Psoas muscle (tissue), 8 donors: ENCODE measurements at places on chromosomes 3 and 15. TPM values are rescaled to one million over a fixed set of nuclear protein-coding genes. Genes with fewer than 3 reads are reported as not detected.

DNA sequence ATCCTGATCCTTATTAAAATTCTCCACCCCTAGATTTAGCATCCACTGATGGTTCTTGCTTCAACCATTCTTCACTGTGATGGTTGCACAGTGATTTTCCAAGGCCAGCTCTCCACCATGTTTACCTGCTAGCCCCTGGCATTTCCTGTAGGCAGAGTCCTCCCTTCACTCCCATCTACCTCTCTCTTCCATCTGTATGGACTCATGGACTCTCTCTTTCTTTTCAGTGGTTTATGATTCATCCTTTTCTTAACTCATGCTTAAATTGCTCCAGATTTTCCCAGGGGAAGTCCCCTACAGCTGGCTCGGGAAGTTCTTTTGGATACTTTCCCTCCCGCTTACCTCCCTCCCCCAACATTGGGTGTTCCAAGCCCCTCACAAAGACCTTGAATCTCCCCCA is 18.7 kb downstream of the TGM4 start:
- no peak overlapping the region for H3K27ac ChIP-seq
- no peak for DNase-seq
- H3K36me3 ChIP-seq = no peaks in the 10 kb centered on the region

Gene ACKR4
- total RNA-seq = not detected

GRCh38 chr3:99877031-99877579 is 59.4 kb downstream of the CMSS1 start:
- no peaks in the 10 kb centered on the region for H3K27me3 ChIP-seq
- peaks cover 44% of the 10 kb centered on the region for H3K4me1 ChIP-seq
- H3K36me3 ChIP-seq = no peaks in the 10 kb centered on the region
- peak overlapping the region; percentile 88 for H3K27ac ChIP-seq

Gene RAP2B
- total RNA-seq = 2.9 TPM
